ENCODE measurements at places on chromosomes 6 and 20.

DNA sequence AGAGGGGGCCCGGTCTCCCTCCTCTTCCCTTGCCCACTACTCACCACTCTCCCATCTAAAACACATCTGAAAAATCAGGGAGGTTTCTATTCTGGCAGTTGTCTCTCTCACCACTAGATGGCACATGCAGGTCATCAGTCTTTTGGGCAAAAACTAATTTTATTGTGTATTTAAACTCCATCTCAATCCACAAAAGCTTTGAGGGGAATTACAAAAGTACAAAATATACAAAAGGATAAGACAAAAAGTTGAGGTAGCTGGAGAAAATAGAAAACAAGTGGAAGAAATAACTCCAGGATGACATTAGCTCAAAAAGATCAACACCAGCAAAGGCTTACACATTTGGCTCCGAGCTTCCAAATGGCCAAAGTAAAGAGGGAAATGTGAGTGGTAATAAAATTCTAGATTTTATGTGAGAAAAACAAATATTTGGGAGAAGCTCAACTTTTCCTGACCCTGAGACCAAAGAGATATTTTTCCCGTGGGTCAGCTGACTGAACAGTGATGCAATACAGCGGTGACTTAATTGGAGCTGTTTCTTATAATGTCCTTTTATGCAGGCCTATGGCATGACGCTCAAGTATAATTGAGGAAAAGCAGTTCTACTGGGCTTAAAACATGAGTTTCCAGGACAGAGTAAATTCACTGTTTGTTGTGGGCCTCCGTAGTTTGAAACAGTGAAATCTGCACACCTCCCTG lies 79.8 kb upstream of the CHD6 start:
- no peak for DNase-seq

DNA sequence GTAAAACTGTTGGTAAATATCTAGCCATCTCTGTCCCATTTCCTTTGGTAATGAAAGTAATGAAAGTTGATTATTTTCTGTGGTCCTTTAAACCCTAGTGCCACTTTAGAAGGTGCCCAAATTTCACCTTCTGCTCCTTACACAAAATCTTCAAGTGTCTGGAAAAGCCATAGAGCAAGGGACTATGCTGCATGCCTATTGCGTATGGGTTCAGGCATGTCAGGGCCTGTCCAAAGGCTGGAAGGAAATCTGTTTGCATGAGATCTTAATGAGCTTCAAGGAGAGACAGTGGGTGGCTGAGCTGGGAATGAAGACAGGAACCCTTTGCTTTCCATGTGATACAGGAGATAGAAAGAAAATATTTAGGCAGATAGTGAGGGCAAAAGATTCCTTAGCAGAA lies 66.6 kb upstream of the CCN6 start:
- no peak for DNase-seq

DNA sequence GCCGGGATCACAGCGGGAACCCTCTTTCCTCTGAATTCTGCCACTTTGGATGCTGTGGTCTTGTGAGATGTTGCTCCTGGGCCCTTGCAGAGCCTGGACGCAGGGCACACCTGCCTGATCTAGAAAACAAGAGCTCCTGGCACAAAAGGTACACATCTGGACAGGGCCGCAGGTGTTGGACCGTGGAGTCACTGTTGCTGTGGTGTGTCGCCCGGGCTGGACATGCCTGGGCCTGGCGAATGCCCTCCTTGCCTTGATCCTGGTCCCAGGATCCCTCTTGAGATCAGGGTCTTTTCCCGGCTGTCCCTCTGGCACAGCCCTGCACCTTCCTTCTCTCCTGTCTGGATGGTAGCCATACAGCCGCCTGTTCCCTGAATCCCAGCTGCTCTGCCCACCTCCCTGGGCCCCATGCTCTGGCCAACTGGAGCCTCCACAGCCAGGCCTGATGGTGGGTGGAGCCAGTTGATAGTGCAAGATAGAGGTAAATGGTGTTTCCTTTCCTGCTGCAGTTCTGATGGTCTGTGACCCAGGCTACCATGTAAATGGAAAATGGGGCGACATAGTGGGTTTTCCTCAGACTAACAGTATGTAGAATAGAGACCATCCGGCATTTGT lies 5.0 kb downstream of the FOXP4 start:
- no peak for DNase-seq

DNA sequence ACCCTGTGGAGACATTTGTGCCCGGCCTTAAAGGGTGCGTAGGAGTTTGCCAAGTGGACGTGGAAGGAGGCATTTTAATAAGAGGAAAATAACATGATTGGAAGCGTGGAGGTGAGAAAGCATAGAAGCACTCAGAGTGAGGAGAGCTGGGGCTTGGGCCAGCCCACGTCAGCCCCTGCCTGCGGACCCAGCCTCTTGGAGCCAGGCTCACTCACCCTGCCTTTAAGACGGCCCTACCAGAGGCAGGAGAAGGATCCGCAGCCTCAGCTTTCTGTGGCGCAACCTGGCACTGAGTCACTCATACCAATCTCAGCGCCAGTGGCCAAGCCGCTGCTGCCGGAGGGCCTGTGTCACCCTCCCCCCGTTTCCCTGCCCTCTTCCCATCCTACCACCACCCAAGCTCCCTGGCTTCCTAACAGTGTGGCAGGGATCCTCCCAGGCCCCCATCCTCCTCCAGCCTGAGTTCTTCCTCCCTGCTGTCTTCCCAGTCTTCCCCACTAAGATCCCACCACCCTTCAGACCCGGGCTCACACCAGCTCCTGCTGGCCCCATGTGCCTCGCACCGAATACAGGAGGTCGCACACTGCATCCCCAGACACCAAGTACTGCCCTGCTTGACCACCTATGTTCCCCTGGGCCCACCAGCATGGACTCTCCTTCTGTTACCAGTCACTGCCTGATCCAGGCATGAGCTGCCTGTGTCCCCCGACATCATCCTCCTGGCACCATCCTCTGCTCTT lies 285.2 kb downstream of the UST start:
- DNase-seq = no peak

DNA sequence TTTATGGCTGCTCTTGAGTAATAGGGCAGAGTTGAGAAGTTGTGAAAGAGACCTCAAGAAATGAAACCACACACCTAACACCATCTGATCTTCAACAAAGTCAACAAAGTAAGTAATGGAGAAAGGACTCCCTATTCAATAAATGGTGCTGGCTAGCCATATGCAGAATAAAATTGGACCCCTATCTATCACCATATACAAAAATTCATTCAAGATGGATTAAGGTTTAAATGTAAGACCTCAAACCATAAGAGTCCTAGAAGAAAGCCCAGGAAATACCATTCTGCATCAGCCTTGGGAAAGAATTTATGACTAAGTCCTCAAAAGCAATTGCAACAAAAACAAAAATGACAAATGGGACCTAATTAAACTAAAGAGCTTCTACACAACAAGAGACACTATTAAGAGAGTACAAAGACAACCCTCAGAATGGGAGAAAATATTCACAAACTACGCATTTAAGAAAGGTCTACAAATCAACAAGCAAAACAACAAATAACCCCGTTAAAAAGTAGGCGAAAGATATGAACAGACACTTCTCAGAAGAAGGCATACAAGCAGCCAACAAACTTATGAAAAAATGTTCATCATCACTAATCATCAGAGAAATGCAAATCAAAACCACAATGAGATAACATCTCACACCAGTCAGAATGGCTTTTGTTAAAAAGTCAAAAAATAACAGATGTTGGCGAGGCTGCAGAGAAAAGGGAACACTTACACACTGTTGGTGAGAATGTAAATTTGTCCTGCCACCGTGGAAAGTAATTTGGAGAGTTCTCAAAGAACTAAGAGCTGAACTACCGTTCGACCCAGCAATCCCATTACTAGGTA lies 4.0 kb downstream of the MAP3K5 start:
- DNase-seq = no peak

GRCh38 chr20:5181958-5182357 lies 55.1 kb downstream of the CDS2 start:
- DNase-seq = no peak

All from CD4-positive, alpha-beta T cell treated with Interferon gamma for 1 hour (primary cell).